Left forelimb (tissue), 1 donor: ENCODE measurements at places on chromosomes 3 and 15.

GRCh38 chr3:176581589-176581988, 615.7 kb downstream of the TBL1XR1 start:
- no peak for DNase-seq

DNA sequence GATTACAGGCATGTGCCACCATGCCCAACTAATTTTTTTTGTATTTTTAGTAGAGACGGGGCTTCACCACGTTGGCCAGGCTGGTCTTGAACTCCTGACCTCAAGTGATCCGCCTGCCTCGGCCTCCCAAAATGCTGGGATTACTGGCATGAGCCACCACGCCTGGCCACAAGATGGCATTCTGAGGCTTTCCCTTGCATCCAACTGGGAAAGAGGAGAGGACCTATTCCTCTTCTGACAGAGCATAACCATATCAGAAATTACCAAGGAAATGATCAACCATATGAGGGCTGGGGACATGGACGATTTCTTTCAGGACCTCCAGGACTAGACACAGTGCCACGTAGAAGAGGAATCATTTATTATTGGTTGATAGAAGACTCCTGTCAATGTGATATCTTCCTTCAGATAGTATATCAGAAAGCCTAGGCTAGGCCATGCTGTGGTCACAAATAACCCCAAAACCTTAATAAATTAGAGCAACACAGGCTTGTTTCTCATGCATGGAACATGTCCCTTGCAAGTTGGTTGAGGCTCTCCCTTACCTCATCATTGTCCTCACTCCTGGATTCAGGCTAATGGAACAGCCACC, 372.3 kb upstream of the IL12A start:
- DNase-seq, result no peak

DNA sequence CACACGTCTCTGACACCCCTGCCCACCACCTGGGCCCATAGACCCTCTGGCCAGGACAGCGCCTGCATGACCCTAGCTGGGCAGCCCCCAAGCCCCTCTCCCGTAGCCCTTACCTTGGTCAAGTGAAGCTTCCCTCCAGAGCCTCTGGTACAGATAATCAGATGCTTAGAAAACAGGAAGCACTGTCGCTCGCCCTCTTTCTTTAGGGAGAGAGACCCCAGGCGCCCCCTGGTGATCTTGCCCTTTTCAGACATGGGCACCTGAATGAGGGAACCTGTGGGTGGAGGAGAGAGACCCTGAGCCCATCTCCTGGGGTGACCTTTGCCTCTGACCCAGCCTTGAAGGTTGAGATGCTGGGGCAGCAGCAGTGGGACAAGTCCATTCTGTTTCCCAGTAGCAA, 65.4 kb downstream of the RASGRF1 start:
- no peak for DNase-seq

GRCh38 chr15:87326269-87326668, 930.3 kb downstream of the NTRK3 start:
- no peak for DNase-seq

DNA sequence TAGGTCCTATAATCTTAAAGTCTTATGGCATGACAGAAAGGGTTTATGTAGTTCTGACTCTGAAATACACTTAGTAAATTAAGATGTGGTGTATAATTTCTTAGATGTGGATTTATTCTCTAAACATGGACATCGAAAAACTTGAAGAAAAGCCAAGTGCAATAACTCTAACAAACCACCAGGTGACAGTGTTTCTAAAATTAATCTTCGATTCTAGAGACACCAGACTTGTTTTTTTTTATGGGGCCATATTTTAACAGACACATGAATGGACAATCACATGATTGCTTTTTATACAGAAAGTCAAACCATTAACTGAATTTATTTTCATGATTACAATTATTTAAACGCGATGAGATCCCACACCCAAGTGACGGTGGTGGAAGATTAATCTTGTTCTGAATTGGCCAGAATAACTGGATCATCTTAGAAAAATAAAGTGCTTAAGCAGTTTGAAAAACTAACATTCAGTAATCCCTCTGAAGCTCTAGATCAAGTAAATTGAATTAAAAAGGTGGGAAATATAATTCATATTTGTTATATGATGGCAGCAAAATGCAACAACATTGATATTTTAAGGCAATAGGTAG, 305.1 kb downstream of the LSAMP start:
- DNase-seq, result no peak
